Myocyte (in vitro differentiated cells): ENCODE measurements at places on chromosomes 11 and 22.

DNA sequence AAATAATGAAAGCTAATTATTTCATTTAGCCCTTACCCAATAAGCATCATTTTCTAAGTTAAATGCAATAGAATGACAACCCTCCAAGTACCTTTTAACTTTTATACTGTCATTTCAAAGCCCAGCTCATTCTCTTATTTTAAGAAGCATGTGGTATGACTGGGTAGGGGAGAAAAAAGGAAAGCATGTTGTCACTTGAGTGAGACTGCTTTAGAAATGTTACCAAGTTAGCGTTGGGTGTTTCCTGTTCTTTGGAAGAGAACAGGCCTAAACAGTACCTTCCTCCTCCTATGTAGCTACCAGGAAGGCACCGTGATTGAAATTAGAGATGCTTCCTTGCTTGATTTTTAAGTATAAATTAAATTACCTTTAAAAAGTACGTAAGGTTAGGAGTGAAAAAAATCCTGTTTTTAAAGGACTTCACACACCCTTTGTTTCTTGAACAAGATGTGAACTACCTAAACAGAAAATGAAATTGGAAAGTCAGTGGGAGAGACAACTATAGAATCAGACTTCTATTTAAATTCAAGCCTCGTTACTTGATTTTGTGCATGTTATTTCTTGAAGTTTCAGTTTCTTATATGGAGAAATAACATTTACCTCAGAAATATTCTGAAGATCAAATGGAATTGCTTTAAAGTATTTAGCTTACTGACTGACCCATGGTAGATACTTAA, 741 bp upstream of the CNTF start:
- no peak for DNase-seq

DNA sequence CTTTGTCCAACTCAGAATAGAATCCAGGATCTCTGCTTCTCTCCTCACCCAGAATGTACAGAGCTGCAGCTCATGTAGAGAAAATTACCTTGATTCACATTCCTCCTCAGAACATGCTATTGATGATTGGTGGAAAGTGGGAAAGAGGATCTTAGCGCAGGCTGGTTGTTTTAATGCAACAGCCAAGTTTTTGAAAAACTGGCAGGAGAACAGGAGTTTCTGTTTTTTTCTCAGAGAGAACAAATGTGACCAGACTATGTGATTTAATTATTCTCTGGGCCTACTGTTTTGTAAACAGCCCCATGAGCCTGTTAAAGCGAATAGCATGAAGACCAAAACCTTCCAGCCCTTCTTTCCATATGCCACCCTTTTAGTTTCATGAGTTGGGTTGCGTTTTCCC, 19.1 kb upstream of the IL18BP start:
- DNase-seq: no peak

DNA sequence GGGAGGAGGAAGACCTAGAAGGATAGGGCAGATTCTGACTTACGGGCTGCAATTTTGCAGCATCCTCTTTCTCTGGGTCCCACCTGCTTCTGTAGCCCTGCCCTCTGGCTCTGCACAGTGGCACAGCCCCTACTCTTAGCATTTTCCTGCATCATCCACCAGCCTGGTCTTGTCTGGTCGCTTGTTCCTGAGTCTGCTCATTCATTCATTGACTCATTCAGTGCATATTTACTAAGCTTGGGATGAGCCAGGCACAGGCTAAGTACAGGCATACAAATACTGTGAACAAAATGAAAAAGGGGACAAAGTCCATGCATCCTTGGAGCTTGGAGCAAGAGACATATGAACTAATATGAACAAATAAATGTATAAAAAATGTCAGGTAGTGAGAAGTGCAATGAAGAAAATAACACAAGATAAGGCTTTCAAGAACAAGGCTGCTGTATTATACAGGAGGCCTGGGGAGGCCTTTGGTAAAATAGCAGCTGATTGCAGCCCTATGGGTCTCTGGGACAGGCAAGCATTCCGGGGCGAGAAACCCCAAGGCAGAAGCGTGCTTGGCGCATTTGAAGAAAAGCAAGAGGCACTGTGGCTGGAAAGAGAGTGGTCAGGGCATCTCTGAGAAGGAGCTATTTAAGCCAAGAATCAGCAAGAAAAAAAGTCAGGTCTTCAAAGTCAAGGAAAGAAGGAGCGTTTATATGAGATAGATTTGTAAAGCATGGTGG, 108.0 kb upstream of the ALX4 start:
- no peak for DNase-seq

DNA sequence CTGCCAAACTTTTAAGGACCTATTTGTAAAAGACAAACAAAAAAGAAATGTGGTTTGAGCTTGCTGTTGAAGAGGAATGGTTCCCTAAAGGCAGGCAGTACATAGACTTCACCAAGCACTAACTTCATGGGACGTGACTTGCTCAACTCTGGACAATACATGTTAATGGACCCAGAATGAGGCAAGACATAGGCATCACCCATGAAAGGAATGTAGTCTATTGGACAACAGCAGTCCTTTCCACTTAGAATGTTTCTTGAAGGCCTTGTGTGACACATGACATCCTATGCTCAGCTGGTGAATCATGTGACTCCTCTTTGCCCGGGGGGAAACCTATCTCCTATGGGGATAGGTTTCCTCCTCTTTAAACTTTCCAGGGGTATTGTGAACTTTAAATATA, 246.4 kb upstream of the BLID start:
- DNase-seq: no peak

DNA sequence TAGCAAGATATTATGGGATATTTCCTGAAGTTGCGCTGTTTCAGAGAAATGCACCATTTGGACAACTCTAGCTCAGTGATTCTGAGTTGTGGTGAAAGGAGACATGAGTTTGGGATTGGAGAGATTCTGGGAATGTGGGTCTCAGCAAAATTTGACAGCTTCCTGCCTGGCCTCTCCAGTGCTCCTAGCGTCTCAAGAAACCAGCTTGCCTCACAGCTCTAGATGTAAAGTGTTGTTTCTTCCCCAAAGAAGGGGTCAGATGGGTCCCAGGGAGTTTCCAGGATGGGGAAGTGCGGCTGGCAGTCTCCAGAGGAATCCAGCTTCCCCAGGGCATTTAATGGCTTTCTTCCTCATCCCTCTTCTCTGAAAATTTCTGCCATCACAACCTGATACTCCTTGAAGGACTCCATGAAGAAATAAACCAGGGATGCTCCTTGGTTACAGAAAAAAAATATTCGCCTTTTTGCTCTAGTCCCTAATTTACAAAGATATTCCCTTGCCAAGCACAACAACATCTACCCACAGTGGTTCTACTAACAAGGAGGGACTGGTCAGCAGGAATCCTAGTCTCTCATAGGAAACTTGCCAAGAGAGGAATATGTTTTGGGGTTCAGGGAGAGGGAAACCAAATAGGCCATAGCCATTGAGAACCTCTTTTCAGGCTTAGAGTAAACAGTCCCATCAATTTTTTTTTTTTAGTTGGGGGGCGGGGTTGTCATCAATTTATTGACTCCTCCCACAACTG, 185.4 kb upstream of the E2F8 start:
- no peak for DNase-seq

DNA sequence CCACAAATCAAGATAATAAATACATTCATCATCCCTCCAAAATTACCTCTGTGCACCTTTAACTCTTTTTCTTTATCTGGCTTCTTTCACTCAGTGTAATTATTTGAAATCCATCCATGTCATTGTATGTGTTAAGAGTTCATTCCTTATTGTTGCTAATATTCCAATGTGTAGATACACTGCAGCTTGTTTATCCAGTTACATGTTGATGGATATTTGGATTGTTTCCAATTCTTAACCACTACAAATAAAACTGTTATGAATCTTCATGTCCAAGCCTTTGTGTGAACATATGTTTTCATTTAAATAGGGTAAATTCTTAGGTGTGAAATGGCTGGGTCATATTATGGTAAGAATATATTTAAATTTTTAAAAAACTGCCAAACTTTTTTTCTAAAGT, 323.3 kb upstream of the NCAM1 start:
- no peak for DNase-seq
